ENCODE measurements at places on chromosomes 6 and 20.
A peak's percentile ranks its signal among the peaks of the same experiment; 100 is the strongest.

- DNase-seq = no peak
These were observed 26.2 kb downstream of the HM13 start for GRCh38 chr20:31540406-31540805.

GRCh38 chr6:155162682-155163081, 101.1 kb upstream of the CLDN20 start:
- no peak for DNase-seq

DNA sequence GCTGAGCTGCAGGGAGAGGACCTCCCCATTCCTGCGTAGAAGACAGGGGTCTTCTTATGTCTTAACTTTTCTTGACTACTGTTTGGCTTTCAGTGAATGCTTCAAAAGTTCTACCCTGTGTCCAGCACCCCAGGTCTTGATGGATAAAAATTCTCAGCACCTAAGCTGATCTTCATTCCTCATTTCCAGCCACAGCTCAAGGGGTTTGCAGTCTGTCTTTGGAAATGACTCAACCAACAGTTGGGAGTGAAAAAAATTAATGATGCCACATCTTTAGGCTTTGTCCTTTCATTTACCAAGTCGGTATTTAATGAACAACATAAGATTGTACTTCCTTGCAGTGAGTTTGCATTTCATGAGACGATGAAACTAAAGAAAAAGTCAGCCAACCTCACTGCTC, 40.3 kb downstream of the PRDM1 start:
- DNase-seq = no peak

DNA sequence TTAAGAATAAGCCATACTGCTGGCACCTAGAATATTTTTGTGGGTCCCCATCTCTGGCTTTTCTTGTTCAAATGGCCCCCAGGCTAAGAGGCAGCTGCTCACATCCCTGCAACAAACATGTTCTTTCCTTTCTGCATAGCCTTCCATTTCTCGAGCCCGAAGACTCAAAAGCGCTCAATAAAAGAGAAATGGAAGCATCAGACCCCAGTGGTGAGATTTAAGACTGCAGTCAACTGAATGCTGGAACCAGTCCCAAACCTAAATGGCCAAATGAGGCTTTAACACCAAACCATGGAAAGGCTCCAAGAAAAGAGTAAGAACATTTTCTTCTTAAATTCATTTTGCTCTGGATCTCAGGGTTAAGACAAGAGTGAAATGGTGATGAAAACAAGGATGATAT, 122.1 kb upstream of the TRAF3IP2 start:
- no peak for DNase-seq

DNA sequence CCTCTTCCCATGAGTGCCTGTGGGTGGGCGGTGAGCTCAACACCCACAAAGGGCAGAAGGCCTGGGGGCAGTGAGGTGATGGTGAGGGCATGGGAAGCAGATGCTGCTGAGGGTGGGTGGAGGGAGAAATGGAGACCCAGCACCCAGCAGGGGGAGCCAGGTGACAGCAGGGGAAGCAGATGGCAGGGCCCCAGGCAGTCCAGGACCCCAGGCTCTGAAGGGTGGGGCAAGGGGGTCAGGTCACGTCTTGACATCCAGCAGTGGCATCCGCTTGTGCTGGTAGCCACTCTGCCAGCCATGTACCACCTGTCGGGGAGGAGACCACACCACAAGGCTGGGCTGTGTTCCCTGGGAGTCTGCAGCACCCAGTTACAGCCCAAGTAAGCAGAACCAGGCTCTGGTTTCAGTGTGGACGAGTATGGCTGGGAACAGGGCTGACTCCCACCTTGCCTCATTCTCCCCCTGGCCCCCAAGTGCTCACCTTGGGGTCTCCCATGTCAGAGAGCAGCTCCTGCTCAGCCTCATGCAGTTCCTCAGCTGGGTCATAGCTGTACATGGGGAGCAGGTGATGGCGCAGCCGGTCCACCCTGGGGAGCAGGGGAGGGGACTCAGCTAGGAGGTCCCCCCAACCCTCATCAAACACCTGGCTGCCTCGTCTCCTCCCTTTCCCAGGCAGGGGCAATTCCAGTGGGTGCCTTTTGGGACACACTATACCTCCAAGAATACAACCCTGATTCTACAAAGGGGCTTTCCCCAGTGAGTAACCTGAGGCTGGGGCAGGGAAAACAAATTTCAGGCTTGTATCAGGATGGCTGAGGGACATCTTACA, 2.0 kb downstream of the SMIM29 start:
- no peak for DNase-seq

DNA sequence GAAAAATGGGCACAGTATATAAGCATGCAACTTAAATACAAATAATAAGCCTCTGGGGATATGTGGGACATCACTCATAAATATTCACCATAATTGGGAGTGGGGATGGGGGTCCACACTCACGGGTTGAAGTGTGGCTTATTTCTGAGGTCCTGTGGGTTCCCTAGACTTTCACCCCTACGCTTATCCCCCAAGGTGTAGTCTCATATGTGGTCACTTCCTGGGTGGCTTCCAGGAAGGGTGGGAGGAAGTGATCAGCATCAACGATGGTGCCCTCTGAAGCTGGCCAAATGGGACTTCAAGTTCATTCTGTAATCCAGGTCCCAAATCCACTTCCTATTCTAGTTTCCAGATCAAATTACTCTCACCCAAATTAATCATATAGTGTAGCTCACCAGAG, 59.5 kb downstream of the GNAS start:
- no peak for DNase-seq

DNA sequence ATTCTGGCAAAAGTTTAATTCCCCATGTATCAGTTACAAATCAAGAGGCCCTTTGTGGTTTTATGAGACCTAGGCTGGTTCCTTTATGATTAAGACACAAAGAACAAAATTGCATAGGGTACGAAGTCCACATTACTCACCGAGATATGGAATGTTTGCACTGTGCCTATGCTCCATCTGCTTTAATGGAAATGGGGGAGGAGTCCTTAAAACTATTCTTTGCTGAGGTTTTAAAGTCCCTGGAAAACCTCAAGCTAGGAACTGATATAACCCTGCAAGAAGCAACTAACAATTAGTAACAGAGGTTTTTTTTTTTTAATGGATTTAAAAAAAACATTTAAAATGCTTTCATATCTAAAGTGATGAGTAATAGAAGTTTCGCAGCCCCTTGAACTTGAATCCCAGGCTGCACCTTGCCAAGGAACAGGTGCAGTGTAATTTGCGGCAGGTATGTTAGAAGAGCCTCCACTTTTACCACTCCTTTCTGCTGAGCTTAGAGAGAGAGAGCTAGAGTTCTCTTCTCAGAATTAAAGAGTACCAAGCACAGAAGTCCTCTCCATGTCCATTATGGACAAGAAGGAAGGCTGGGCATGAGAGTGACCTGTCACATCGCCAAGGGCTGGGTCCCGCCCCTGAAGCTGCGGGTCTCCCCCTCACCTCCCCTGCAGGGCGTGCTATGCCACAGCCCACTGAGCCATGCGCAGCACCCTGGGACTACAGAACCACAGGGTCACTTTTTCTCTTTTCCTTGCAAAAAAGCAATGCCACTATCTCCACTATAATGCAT, 2.3 kb downstream of the SERPINB1 start:
- DNase-seq = no peak

DNA sequence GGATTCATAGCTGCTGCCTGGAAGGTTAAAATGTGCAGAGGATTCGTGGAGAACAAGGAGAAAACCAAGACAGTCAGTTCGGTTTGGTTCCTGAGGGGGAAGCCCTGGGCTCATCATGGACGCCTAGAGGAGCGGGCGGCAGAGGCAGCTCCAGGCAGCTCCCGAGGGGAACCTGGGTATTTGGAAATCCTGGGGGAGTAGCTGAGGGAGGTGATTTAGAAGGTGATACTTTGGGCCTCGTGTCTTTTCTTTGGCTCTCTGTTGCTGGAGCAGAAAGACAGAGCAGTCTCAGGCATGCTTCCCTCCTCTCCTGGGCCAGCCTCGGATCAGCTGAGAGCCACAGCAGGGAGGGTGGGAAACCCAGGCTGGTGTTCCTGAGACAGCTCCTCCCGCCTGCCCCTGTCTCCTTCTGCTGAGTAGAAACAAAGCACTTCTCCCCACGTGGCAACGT, 139.5 kb downstream of the DLL1 start:
- DNase-seq = no peak

- DNase-seq = no peak
These were observed 384.2 kb downstream of the PRKN start for GRCh38 chr6:162343198-162343935.

GRCh38 chr20:6924681-6925080, 157.2 kb downstream of the BMP2 start:
- no peak for DNase-seq

DNA sequence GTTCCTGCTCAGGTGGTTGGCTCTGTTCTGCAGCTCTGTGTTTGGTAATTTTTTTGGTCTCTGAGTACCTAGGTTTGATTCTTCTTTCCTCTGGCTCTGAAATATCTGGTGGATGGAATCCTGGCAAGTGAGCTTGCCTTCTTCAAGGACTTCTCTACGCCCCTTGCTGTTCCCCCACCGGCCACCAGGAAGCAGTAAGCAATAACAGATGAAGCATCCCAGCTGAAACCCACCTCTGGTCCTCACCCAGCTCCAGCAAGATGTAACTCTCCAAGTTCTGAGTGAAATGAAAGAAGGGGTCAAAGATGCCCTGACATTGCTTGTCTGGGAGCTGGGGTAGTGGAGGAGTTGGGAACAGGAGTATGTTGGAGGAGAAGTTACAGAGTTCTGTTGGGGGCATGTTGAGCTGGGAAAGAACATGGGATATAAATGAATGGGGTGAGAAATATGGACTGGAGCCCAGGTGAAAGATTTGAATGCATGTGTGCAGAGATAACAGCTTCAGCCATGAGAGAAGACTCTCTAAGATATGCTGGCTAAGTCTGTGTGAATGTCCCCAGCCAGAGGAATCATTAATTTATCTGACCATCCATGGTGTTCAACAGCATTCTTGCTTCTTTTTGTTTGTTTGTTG, 51.3 kb upstream of the GLP1R start:
- no peak for DNase-seq

- DNase-seq = peak; percentile 28
These were observed 666.4 kb upstream of the PTCHD4 start for GRCh38 chr6:48777411-48777810.

DNA sequence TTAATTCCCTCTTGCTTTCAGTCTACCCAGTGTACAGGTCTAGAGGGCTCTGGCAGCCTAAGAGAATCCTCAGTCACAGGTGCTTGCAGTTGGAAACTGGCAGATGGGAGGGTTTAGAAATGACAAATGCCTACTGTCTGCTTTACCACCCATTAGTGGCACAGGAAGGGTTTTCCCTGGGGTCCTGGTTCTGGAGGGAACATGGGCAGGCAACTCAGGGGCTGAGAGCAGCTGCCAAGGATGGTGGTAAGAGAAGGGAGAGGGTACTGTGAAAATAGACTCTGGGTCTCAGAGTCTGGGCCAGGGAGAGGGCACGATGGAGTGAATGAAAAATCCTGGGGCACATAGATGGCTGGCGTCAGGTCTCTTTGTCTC, 103.5 kb downstream of the TCP11 start:
- DNase-seq = no peak

DNA sequence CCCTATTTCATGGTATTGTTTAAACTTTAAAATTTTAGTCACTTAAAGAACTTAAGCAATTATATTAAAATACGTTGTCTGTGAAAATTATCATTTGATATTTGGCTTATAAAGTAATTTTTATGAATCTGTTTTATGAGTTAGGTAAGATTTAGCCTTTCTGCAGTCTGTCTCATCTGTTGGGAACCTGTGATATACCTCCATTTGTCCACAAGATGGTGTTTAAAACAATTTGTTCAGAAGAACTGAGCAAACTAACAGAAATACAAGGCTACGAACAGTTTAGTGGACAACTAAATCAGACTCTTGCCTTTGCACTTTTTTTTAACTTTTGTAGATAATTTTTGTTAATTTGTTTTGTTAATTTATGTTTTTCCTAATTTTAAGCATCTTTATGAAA, 92.4 kb downstream of the COL9A1 start:
- DNase-seq = no peak

GRCh38 chr6:13831615-13832014, 17.3 kb upstream of the MCUR1 start:
- no peak for DNase-seq

DNA sequence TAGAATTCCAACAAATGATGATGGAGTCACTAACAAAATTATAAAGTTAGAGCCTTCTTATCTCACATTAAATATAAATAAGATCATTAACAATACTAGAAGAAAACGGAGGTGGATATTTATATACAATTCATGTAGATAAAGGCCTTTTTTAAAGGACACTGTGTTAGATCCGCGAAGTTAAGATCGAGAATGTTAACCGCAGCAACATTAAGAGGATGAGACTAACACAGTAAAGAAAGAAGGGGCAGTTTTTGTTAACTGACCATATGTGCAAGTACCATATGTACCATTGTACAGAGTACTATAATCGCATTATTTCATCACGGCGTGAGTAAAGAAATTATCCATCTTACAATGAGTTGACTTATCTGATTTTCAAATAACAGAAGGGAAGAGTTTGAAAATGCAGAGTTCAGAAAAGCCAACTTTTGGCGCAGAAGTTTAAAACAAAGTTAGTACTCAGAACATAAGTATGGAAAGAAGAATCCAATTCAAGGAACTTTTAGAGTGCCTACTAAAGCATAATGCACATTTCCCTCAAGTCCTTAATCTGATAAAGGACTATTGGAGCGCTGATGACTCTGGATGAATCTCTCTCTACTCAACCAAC, 1.4 kb downstream of the FBXL4 start:
- no peak for DNase-seq

DNA sequence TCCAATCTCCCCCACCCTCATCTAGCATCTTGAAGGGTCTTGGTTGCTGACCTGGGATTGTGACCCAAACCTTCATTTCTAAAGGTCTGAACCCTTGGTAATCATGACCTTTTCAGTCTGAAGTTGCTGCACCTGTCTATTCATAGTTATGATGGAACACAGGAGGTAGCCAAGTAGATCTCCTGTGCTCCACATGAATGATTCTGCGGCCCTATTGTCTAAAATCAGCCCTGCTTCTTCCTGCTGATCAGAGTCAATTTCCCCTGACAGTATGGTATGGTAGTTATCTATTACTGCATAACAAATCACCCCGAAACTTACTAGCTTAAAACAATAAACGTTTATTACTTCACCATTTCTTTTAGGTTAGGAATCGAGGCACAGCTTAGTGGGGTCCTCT, 9.0 kb downstream of the OR2B6 start:
- DNase-seq = no peak

GRCh38 chr6:30821862-30822784, 62.2 kb upstream of the DDR1 start:
- DNase-seq = no peak

- no peak for DNase-seq
These were observed 3.1 kb upstream of the TLDC2 start for GRCh38 chr20:36872852-36873251.
